ENCODE measurements at places on chromosomes 5 and 9.

DNA sequence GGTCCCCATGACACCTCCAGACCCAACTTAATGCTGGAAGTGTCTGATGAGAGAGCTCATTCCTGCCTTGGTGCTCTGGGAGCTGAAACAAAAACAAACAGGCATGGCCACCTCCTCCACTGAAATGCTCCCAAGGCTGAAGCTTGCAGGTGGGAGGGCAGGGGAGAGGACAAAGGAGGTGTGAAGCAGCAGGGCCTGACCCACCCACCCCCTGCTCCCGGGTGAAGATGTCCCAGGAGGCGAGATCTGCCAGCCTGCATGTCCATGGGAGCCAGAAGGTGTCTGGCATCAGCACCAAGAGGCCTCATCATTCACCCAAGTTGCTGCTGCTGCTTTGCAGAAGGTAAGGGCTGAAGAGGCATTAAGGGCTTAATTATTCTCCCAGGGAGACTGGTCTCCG, 4.2 kb upstream of the CCIN start:
- DNase-seq, result no peak

DNA sequence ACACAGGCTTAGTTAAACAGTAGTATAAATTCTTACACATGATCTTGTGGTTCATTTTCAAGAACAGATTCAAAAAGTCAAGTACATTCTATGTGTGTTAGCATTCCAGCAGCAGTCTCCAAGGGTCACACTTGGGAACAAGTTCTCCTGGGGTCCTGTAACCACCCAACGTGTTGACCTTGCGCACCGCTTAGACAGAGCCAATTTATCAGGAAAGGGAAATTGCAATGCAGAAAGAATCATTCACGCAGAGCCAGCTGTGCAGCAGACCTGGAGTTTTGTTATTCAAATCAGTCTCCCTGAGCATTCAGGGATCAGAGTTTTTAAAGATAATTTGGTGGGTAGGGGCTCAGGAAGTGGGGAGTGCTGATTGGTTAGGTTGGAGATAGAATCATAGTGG, 8.5 kb upstream of the RXFP3 start:
- no peak for DNase-seq

DNA sequence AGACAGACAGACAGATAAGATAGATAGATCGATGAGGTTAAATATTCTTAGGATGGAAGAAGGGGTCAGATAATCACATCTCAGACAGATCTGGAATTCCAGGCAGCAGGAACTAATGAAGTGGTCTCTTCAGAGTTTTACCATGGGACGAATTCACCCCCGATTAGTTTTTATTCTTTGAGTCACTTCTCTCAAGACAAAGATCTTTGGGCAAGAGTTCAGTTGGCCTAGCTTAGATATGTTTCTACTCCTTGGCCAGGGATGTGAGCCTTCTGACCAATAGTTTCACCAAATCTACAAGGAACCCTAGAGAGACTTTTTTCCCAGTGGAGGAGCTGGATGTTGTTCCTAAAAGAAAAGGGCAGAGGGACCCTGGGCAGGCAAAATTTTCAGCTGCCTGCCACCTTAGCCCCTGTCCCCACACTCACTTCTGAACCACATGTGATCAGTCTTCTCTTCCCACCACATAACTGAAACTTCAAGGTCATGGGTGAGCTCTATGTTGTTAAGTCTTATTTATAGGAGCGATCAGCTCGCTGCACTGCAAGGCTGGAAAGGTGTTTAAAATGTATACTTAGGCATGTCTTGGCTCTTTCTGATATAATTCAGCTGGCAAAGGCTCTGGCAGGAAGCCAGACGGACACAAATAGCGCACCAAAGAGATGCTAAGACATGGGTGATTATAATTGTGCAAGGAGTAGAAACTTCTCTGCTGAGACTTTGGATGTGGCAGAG, 132.9 kb downstream of the PALM2AKAP2 start:
- DNase-seq, result no peak

- DNase-seq, result no peak
Measured at GRCh38 chr5:151151263-151151660, 6.3 kb downstream of the ANXA6 start.

GRCh38 chr5:19626211-19626610, 361.8 kb downstream of the CDH18 start:
- DNase-seq, result no peak

GRCh38 chr9:134403682-134404301, 77.5 kb downstream of the RXRA start:
- no peak for DNase-seq

GRCh38 chr5:37668524-37669047, 171.3 kb downstream of the GDNF start:
- peak; percentile 29 for DNase-seq

DNA sequence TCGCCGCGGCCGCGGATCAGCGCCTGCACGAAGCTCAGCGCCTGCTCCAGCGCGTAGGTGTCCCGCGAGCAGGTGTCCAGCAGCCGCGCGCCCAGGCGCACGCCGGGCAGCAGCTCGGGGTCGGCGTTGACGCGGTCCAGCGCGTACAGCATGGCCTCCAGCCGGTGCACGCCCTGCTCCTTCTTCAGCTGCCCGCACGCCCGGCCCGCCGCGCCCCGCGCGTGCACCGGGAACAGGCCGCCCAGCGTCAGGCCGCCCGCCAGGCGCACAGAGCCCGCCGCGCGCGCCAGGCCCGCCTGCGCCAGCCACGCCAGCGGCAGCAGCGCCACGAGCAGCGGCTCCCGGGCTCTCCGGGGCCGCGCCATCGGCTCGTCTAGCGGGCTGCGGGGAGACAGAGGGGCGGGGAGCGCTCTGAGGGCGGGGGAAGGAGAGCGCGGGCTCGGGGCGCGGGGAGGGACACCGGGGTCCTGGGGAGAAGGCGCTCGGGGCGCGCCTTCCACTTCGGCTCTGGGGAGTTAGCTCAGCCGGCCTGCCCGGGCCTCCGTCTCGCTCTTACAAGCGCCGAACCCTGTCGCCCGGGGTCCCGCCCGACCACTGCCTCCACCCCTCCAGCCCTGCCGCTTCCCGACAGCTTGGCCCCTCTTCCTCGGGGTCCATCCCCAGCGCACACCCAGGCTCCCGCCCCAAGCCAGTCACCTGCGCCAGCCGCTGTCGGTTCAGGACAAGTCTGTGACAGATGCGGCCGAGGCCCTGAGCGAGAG, at the start of gene GRM6:
Gene GRM6 (minus strand): TSS at position 741 of the 761 bp plus-strand sequence. CDS start 376 bp downstream, at position 365.
- no peak for DNase-seq

DNA sequence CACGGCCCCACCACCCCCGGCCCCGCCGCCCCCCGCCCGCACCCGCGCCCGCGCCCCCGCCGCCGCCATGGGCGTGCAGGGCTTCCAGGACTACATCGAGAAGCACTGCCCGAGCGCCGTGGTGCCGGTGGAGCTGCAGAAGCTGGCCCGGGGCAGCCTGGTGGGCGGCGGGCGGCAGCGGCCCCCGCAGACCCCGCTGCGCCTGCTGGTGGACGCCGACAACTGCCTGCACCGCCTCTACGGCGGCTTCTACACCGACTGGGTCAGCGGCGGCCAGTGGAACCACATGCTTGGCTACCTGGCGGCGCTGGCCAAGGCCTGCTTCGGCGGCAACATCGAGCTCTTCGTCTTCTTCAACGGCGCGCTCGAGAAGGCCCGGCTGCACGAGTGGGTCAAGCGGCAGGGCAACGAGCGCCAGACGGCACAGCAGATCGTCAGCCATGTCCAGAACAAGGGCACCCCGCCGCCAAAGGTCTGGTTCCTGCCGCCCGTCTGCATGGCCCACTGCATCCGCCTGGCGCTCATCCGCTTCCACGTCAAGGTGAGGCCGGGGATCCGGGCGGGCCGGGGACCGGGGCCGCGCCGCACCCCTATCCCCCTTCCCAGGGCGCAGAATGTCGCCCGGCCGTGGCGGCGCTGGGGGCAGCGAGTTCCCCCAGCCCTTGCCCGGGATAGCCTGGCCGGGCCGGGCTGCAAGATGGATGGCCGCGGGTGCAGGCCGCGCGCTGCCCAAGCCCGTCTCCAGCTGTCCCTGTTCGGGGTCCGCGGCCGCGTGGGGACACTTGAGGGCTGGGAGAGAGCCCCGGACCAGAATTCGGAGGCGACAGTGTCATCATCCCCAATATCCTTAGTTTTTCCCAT, 594 bp downstream of the FAM120A start:
- DNase-seq, result no peak

DNA sequence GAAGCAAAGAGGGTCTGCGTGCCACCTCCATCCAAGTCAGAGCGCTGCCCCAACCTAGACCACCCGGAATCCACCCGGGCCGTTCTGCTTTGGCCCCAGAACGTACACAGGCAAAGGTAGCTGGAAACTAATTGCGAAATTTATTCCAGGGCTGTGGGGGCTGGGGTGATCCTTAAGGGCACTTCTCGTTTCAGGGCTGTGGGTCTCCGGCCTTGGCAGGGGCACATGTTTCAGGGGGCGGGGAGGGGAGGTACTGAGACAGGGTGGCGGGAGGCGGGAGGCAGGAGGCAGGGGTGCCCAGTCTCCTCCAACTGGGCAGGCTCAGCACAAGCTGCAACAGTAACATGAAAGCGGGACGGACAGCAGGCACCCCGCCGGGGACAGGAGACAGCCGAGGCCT, 26.1 kb downstream of the NR5A1 start:
- no peak for DNase-seq

DNA sequence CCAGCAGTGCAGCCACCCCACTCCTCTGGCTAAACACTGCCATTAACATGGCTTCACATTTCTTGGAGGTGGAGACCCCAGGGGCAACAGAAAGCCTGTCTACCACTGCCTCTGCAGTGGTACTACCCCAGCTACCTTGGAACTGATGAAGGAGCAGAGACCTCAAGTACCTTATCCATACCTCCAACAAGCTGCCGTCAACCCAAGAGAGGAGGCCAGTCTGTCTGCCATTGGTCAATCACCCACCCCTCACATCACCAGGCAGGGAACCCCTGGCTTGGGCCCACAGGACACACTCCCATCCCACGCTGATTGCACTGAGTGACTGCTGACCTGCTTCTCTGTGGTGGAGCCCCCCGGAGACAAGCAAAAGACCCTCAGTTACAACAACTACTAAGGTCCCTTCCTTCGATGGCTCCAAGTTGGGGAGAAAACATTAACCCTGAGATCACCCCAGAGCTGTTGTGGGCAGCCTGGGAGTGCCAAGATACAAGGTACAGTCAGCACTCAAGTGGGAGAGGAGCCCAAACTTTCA, 5.6 kb downstream of the IFNA14 start:
- DNase-seq, result no peak

- no peak for DNase-seq
Measured at GRCh38 chr9:16794871-16795639, 75.4 kb downstream of the BNC2 start.

DNA sequence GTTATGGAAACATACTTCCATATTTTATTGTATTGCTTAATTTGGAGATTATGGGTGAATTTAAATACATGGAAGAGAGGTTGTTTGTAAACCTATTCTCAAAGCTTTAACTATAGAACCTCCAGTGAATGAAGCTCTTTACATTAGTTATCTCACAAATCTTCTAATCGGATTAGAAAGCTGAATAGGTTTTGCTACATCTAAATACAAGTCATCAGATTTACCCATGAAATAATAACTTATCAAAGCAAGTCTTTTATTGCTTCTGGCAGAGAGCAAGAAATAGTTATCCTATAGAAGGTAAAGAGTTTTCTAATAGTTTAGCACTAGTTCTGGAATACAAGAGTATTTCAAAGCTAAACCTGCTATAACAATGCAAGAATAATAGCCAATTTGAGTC, 104.4 kb upstream of the SREK1 start:
- no peak for DNase-seq

DNA sequence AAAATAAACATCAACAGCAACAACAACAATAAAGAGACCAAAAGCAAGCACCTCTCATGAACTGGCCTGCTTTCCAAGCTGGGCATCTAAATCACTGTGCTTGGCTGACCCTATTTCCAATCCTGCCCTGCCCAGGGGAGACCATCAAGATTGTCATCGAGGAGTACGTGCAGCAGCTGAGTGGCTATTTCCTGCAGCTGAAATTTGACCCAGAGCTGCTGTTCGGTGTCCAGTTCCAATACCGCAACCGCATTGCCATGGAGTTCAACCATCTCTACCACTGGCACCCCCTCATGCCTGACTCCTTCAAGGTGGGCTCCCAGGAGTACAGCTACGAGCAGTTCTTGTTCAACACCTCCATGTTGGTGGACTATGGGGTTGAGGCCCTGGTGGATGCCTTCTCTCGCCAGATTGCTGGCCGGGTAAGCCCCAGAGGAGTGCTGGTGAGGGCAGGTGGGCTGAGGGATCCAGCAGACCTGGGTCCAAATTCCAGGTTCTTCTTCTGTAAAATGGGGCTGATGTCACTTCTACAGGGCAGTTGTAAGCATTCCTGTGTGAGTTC, 15.6 kb downstream of the PTGS1 start:
- no peak for DNase-seq

GRCh38 chr5:111194925-111195324, 29.3 kb upstream of the CAMK4 start:
- no peak for DNase-seq

DNA sequence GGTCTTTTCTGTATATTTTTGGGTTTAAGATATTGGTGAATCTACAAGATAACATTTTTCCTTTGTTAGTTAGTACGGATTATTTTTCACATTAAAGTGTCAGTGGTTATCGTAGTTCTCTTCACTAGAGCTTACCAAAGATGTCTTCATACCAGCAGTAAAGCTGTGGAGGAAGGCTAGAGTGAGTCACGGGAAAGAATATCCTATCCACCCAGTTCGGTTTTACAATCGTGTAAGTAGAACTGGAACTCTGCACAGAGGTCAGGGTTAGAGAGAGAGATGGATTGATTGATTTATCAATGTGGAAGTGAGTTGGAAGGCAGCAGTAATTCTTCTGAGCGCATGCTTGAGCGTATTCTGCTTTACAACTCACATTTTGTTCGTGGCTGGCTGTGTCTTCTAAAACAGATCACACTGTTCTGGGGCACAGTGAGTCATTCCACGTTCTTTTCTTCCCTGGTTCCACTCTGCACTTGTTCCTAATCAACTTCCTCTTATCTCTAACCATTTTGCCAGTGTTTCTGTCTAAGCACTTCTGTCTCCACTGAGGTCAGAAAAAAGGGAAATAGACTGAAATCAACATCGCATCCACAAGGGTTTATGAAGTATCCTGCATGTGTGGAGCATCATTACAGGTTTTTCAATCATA, 86.5 kb upstream of the ARRDC3 start:
- DNase-seq, result no peak

DNA sequence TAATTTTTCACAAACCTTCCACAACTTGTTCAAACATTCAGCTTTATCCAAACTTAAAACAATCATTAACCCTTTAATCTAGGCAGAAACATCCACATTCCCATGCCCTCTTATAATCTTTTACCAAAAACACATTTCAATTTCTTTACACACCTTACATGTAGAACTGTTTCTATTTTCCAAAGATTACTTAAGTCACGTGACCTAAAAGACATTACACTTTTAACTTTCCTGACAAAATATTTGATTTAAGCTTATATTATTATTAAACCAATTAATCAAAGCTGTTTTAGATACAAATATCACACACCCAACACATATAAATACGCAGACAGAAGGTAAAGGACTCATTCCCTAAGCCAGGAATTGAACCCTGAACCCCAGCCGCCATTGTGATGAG, 21.0 kb upstream of the MRPS30 start:
- DNase-seq, result no peak

GRCh38 chr5:39670955-39671354, 246.2 kb upstream of the DAB2 start:
- no peak for DNase-seq

All from urinary bladder (tissue), 4 donors.